PC-9 (cell line): ENCODE measurements at places on chromosomes 1 and 21. TPM values are rescaled to one million over a fixed set of nuclear protein-coding genes. Genes with fewer than 3 reads are reported as not detected.
A peak's percentile ranks its signal among the peaks of the same experiment; 100 is the strongest.

LEFTY1 gene
- not detected in 2 replicates for total RNA-seq

- no peak overlapping the region for H3K4me3 ChIP-seq
- H3K36me3 ChIP-seq, result no peaks in the 10 kb centered on the region
- no peaks in the 10 kb centered on the region for H3K4me1 ChIP-seq
- H3K27ac ChIP-seq, result no peak overlapping the region
- no peaks in the 10 kb centered on the region for H3K27me3 ChIP-seq
These were observed 434.6 kb downstream of the SMYD3 start for GRCh38 chr1:246072456-246072955.

GRCh38 chr1:54464477-54465146, 58.4 kb upstream of the SSBP3 start:
- H3K4me3 ChIP-seq, result no peak overlapping the region
- no peak for DNase-seq
- no peaks in the 10 kb centered on the region for H3K27me3 ChIP-seq
- H3K4me1 ChIP-seq, result no peaks in the 10 kb centered on the region

DNA sequence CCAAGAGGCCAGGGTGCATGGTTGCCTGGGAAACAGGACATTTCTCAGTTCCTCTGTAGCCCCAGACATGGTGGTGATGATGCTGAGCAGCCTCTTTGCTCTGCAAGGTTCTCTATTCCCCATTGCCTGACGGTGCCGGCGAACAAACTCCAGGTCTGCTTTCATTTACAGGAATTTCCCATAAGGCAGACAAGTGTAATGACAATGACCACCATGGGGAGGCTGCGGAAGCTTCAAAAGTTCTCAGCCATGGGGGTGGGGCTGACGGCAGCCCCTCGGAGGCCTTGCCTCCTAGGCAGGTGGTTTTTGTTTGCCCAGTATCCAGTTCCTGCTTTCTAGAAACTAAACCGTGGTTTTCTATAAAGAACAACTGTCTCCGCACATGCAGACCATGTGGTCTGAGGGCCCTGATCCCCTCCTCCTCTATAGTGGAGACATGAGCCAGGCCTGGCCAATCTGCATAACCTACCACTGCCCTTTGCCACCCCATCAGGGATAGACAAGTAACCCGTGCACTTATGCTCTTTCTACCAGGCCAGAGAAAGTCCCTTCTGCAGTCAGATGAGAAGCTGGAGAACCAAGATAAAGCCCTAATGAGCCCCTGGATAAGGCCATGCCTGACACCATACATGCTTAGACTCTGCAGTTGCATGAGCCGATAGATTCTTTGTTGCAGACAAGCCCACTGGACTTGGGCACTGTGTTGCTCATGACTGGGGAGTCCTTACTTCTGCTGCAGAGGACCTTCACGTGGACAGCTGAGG, 54.1 kb downstream of the LDLRAD2 start:
- no peak overlapping the region for H3K4me3 ChIP-seq
- no peaks in the 10 kb centered on the region for H3K27me3 ChIP-seq
- H3K36me3 ChIP-seq, result no peaks in the 10 kb centered on the region
- DNase-seq, result no peak
- H3K27ac ChIP-seq, result no peak overlapping the region

- H3K4me3 ChIP-seq, result no peak overlapping the region
- peaks cover 52% of the 10 kb centered on the region for H3K4me1 ChIP-seq
- H3K27me3 ChIP-seq, result no peaks in the 10 kb centered on the region
- H3K36me3 ChIP-seq, result no peaks in the 10 kb centered on the region
- no peak for DNase-seq
These were observed 4.5 kb downstream of the PLXNA2 start for GRCh38 chr1:208239473-208240381.

DNA sequence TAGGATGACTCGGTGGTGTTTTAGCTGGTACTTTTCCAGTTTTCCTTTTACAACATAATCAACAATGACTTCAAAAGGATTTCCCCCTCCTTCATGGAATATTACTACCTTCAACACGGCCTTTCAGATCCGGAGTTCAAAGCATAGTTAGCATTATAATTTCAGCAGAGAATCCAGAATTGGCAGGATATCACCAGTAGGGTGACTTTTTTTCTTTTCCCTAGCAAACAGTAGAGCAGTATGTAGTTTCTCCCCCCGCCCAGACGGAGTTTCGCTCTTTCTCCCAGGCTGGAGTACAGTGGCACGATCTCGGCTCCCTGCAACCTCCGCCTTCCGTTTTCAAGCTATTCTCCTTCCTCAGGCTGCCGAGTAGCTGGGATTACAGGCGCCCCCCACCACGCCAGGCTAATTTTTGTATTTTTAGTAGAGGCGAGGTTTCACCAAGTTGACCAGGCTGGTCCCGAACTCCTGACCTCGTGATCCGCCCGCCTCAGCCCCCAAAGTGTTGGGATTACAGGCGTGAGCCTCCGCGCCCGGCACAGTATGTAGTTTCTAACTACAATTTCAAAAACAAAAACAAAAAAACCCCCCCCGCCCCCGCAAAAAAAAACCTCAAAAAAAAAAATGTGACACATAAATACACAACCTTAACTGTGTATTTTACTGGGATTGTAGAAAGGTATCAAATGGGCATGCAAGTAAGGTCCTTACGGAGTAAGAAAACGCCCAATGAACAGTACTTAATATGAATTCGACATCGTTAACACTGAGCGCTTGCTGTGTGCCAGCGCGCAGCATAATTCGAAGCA, 1.5 kb upstream of the COX20 start:
- DNase-seq, result peak; percentile 44
- H3K4me1 ChIP-seq, result peaks cover 22% of the 10 kb centered on the region
- H3K36me3 ChIP-seq, result 0 out of 2 replicates have a peak, but pooled peaks cover 5% of the 10 kb centered on the region
- H3K4me3 ChIP-seq, result peak overlapping the region; percentile 79

SLC16A4 gene
- total RNA-seq, result 24.6 and 32.7 TPM in 2 replicates

OSCP1 gene
- 21.6 and 25.7 TPM in 2 replicates for total RNA-seq

UAP1 gene
- 33.1 and 39.8 TPM in 2 replicates for total RNA-seq
